ENCODE measurements at places on chromosomes 2 and 18.
A peak's percentile ranks its signal among the peaks of the same experiment; 100 is the strongest.

DNA sequence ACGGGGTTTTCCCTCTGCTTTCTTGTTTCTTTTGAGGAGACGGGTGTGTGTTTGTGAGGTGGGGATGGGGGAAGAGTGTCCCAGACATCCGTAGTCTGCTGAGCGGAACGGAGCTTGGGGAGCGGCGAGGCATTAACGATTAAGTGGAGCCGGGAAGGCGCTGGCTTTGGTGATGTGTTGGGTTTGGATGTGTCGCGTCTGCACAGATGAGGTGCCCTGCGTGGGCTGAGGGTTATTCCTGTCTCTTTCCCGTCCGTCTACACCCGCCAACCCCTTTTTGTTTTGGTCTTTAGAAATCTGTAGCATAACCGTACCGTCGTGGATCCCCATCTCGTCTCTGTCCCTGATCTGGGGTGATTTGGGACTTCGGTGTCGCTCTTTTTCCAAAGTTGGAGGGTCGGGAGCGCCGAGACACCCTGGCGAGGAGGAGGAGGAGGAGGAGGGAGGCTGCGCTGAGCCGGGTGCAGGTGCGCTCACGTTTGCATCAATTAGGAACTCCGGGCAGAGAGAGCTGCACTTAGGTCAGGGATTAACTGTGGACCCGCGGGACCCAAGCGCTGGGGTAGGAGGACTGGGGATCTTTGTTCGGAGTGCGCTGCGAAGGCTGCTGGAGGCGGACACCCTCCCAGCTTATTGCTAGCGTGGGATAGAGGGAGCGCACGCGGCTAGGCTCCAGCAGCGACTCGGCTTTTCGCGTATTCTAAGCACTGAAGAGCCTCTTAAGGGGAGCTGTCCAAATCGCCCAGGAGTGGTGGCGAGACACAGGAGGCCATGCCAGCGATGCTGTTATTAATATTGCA lies 720.3 kb downstream of the DPP10 start:
- no peak for DNase-seq

DNA sequence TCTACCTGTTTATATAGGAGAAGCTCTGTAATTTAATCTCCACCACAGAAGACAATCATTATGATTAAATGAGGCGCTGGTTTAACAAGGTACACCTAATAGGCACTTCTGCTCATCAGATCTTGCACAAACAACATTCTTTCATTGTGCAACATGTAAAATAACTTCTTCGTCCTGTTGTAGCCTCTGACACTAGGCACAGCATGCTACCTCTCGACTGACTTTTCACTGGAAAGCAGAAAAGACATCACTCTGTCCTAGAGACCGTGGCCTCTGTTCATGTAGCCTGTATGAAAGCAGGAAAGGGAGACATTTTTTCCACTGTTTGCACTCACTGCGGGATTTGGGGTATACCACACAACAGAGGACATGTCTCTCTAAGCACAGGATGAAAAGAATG lies 316.5 kb downstream of the IRS1 start:
- DNase-seq: no peak

DNA sequence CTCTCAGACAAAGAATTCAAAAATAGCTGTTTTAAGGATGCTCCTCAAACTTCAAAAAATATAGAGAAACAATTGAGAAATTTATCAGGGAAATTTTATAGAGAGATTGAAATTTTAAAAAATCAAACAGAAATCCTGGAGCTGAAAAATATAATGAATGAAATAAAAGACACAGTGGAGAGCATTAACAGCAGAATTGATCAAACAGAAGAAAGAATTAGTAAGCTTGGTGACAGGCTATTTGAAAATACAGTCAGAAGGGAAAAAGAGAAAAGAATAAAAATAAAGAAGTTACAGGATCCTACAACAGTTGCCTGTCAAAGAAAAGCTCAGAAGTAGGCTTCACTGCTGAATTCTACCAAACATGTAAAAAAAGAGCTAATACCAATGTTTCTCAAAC lies 293.8 kb upstream of the VWC2L start:
- DNase-seq: no peak

DNA sequence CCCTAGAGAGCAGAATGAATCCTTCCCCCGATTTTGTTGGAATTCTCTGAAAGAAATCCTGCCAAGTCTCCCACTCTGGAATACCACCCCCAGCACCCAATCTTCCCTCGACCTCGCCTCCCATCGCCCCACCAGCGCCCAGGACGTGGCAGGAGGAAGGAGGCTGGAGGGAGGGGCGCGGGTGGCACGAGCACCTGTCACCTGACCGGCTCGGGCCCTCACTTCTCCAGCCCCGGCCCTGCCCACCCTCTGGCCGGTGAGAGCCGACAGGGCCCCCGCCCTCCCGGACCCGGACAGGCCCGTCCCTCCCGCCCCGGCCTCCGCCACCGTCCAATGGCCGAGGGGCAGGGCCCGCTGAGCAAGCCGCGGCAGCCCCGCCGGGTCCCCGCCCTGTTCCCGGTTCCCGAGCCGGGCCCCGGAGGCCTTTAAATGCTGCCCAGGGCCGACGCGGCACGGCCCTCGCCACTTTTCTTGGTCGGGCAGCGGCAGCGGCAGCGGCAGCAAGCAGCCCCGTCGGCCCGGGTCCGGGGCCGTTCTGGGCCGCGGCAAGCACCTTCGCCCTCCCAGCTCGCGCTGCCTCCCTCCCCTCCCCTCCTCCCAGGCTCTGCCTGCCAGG lies at the start of gene LGALSL:
TSS of gene LGALSL (plus strand) at position 393 of the 616 bp plus-strand sequence. CDS start 384 bp downstream, outside the sequence.
- peak; percentile 52 for DNase-seq

DNA sequence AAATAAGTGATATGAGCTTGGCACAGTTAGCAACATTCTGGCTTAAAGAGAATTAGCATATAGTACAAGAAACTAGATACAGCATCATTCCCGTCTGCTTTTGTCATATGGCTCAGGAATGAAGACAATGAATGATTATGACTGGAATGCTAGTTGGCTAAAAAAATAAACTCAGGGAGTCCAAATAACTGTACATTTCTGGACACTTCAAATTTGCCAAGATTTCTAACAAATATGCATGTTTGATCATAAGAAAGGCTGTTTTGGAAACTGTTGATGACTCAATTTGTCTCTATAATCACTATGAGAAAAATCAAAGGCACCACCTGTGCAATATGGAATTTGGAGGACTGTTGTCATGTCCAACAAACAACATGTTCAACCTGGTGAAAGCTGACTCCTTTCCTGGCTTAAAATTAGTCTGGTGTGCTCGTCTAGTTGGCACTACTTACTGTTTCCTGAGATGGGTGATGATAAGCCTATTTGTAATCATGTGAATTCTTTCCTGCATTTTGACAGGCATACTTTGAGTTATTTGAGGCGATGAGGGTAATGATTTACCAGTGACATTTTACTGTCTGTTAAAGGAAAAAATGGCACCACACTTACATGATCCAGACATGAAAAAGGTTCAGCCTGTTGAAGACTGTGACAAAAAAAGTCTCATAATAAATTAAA lies 133.9 kb upstream of the CDH20 start:
- no peak for DNase-seq

DNA sequence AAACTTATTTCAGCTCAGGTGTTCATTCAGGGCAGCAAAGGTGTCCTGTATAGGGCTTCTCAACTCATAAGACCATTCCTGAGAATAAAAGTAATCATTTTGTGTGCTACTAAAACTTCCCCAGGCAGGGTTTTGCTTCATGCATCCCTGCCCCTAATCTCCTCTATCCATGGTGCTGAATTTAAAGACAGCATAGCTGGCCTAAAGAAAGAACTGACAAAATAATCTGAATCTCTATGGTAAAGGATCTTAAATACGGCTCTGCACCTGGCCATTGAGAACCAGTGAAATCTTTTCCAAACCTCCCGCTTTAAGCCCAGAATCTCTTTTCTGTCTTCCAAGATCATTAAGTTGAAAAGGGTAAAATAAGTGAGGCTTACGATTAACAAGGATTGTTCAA lies 292.1 kb upstream of the KLHL29 start:
- DNase-seq: peak; percentile 10

DNA sequence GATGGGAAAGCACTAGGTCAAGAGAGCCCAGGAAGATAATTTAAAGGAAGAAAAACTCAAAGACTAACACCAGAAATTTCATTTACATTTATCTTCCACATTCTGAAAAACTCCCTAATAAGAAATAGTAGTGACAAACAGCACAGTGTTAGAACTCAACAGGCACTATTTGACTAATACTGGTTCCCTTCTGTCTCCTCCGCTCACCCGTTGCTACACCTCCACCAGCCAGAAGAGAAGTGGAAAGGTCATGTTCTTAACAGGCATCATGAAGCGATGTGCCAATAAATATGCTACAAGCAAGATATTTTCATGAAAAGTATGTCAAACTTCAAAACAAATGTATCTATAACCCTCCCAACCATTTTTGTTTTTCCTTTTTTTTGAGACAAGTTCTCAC lies 5.7 kb downstream of the ROCK1 start:
- DNase-seq: no peak

DNA sequence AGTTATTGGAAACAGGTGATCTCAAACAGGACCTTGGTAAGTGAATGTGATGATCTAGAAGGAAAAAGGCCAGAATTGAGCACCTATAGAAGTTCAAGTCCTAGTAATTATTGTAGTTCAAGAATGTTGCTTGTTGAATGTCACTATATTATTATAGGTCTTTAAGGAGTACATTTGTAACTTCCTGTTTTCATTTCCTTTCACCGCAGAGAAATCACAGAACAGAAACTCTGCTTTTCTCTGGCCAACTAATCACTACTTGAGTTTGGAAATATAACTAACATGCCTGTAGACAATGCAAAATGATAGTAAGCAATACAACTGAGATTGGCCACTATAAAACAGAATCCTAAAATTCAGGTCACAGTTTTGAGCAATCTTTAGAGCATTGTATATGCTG lies 61.8 kb upstream of the EFEMP1 start:
- DNase-seq: no peak

- no peak for DNase-seq
Measured at GRCh38 chr18:13543811-13544732, 182.3 kb downstream of the FAM210A start.
